ENCODE measurements at places on chromosomes 7 and 10.

- ATAC-seq, result no peak
These were observed 91.6 kb upstream of the ODAD2 start for GRCh38 chr10:28090506-28090905.

GRCh38 chr7:33820206-33820605 lies 85.1 kb upstream of the BMPER start:
- no peak for ATAC-seq

DNA sequence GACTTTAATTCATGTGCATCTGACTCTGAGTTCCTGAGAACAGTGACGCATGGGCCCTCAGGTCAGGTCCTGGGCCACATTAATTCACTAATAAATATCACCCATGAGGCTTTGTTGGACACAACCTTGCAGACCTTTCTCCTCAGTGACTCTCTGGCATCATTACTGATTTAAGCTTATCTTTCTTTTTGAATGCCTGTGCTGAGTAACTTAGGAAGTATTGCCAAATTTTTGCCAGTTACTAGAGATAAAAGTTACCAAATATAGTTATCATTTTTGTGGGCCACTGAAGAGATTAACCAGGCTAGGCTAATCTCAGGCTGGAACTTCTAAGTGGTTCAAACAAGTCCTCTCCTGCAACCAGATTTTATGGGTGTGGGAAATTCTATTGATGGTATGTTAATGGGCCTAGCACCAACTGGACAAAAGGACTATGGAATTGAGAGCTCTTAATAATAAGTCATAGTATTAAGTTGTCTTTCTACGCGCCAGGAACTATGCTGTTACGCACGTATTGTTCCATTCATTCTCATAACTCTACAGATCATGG lies 28.8 kb upstream of the PRTFDC1 start:
- no peak for ATAC-seq

DNA sequence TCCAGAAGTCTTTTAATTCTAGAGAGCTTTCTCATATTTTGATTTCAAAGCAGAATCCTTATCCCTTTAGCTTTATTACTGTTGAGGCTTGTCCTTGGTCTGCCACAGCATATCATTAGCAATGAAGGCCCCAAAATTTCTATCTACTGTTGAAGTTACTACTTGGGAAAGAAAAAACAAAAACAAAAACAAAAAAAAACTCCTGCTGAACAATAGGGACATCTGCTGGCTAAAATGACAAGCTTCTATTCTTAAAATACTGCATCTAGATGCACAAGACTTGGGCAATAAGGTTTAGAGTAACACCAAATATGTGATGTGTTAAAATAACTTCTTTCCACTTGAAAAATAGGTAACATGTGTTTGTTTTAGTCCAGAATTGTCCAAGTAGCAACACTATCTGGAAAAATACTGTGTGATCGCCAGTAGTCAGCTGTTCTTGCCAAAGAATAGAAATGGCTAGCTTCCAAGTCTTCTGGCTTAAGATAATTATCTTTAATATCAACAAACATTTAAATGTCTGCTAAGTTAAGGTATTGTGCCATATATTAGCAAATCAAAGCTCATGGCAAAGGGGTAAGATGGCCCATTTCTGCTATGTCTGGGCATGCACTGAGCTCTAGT lies 3.8 kb upstream of the DMTF1 start:
- no peak for ATAC-seq

DNA sequence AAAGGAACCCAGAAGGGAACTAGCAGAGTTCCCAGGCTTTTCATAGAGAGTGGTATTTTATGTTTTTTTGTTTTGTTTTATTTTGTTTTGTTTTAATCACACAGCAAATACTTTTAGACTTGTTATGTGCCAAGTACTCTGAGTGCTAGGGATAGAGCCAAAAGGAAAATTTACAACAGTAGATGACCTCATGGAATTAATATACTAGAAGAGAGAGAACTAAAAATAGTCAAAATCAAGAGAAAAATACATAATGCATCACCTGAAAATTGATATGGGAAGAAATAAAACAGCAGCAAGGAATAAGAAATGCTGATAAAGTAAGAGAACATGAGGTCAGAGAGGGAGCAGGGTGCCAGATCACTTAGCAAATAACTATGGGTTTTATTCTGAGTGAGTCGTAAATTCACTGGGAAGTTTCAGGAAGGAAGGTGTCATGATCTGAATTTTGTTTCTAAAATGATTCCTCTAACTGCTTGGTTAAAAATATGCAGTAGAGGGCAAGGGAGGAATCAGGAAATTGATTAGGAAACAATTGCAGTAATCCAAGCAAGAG lies 351.0 kb downstream of the ANKRD7 start:
- ATAC-seq, result no peak

GRCh38 chr7:106256144-106256543 lies 28.6 kb downstream of the NAMPT start:
- ATAC-seq, result no peak

DNA sequence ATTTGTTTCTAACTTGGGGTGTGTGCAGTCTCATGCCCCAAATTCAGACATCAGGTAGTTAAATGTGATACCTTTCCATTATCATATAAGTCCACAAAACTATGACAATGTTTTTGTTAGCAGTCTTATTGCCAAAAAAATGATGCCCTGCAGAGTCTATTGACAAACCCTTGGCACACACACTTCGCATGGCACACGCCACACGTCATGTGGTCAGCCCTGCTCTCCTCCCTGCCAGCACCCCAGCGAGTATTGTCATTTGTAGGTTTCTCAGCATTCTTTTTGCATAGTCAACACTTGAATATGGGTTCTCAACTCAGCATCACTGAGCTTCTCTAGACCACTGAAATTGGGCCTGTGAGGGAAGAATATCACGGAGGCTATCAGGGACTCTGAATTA lies 356.0 kb downstream of the INHBA start:
- ATAC-seq, result no peak

- ATAC-seq, result no peak
These were observed 181.1 kb downstream of the SDHAF3 start for GRCh38 chr7:97298561-97298960.

DNA sequence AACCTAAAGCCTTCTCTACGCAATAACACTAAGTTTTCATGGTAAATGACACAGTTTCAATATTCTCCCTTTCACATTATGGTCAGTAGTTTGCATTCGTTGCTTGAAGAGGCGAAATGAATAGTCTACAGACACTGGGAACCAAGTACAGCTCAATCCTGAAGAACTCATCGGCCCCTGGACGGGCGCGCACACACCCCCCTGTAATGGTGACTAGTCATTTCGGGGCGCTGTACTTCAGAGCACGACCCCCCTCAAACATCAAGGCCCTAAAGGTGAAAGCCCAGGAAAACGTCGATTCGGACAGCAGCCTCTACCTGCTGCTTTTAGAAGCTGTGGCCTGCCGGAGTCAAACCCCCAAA lies 1.0 kb downstream of the NT5C2 start:
- ATAC-seq, result no peak

- ATAC-seq, result no peak
These were observed 207.3 kb upstream of the ADO start for GRCh38 chr10:62597226-62597625.

GRCh38 chr7:44212581-44213184 lies 11.9 kb downstream of the YKT6 start:
- ATAC-seq, result no peak

- ATAC-seq, result no peak
These were observed 727 bp downstream of the RET start for GRCh38 chr10:43077421-43078171.

DNA sequence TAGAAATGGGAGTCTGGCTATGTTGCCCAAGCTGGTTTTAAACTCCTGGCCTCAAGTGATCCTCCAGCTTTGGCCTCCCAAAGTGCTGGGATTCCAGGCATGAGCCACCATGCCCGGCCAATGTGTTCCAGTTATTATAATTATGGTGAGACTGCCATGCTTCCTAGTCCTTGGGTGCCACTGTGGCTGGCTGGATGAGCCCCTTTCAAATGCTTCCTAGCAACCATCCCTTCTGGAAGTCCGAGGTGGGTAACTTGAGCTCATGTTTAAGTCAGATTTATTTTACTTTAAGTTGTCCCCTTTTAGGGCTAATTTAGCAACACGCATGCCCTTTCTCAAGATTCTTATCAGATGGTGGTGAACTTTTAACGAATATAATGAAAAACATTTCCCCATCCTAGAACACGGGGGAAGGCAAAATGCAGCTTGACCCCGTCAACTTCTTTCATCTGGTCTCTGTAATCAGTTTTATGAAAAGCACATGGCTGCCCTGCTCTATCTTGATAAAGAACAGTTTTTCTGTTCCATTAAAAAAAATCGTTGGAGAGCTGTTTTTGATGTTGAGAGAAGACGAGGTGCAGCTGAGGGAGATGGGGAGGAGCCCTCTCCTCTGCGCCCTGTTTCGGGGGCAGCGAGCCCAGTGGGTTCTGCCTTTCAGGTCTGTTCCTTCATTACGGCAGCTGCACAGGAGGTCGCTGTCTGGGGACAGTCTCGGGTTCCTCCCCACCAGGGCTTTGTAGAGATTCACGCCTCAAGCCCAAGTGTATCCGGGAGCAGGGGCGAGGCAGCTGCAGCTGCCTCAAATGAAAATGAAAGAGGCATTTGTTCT lies 61.0 kb upstream of the MKI67 start:
- peak; percentile 55 for ATAC-seq
